ENCODE measurements at places on chromosomes 16 and 17.

DNA sequence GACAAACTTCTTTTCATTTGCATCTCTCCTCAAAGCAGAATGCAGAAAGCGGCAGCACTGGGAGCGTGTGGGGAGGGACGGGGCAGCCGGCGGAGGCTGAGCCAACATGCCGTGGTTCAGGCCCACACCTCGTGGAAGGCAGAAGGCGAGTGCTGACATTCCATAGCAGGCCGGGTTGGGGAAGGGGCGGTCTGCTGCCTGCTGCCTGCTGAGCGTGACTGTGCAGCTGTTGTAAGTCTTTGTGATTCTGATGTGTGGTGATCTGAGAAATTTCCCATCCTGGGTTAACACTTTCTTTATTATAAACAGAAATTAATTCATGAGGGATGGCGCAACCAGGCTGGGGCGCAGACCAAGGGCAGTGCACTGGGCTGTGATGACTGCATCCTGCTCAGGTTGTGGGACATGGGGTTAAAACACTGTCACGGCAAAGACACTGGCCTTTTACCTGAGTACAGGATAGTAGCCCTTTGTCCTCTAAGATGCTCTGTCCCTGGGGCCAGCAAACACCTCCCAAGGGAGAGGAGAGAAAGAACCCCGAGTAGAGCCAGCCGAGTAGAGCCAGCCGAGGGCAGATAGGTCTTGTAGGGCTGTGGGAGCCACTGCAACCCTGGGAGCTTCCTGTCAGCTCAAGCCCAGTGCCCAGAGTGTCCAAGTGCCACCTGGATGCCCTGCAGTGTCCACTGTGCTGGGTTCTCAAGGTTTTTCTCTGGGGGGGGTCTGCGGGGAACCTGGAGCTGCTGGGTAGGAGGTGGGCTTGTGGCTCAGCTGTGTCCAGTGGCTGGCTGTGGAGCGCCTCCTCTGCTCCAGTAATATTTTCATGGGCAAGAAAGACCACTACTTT is 8.8 kb upstream of the DNASE1 start:
- DNase-seq: no peak

DNA sequence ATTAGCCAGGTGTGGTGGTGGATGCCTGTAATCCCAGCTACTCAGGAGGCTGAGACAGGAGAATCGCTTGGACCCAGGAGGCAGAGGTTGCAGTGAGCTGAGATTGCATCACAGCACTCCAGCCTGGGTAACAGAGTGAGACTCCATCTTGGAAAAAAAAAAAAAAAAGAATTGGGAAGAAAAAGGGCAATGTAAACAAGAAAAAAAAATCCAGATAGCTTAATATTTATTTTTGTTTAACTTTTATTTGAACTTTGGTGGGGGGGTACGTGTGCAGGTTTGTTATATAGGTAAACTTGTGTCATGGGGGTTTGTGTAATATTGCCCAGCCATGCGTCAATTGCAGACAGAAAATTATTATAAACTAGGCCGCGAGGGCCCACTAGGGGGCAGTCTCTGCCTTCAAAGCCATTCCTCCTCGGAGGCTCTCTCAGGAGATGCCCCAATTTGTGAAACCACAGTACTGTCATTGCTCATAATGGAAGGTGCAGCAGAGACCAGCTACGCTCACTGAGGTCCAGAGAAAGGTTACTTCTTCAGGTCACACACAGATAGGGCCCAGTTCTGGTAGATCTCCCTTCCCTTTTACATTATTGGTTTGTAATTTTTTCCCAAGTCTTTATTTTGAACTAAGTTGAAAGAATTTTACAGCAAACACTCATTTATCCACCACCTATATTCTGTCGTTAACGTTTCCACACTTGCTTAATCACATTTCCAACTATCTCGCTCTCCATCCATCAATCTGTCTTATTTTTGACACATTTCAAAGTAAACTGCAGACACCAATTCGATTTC is 206.2 kb downstream of the PRKCB start:
- peak; percentile 77 for DNase-seq

DNA sequence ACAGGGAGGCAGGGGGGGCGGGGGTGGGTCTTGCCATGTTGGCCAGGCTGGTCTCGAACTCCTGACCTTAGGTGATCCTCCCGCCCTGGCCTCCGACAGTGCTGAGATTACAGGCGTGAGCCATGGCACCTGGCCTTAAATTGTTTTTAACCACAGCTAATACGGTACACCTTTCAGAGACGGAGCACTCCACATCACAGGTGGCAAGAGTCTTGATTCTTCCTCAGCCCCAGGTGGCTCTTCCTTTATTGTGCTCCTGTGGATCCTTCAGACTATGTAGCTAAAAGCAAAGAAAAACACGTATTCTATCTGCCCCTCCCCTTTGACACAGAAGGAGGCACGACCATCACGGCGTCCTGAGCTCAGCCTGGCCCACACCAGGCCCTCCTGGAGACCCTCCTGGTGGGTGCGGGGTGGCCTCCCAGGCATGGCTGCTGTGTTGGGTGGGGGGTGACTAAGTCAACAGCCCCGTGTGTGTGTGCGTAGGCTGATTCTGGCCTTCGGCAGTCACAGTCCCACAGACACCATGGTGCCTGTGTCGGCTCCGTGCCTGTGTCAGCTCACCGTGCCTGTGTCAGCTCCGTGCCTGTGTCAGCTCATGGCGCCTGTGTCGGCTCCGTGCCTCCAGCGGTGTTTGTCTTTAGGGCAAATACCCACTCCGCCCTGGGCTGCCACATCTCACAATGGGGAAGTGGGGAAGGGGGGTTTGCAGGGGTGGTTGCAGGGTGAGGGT is 10.8 kb upstream of the SECTM1 start:
- DNase-seq: no peak

GRCh38 chr17:28125526-28126378 is 83.3 kb downstream of the NLK start:
- DNase-seq: no peak

DNA sequence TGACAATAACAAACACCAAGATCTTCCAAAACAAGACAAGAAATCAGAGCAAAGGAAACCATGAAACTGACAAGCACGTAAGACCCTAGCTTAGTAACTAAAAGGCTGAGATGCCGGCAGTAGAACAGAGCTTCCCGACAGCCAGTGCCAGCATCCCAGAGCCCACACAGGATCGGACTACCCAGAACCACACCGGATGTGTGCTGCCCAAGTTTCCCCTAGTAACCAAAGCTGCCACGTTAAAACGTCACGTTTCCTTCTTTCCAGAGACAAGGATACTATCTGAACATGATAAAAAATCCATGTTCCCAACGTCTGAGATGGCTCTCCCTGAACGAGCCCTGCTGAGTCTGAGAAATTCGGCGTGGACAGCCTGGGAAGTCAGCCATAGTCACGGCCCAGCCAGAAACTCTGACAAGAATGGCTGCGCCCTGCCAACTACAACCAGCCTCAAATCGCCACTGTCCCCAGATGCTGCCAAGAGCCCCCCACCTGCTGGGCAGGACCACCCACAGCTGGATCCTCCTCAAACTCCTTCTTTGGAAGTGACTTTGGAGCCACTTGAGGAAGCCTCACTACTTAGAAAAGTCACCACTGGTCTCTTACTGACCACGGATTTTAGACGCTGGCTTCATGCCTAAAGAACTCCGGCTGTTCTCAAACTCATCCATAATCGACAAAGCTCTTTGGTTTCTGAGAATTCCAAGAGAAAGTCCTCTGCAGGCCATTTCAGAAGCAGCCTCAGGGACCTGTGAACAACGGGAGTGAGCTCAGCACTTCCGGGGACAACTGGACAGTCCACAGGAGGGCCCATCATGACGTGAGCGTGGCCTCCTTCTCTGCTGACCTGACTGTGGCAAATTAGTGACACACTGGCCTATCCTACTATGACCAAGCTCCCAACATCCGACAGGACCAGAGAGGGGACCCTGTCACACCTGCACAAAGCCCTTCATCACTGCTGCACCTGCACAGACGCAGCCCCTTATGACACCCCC is 16.7 kb downstream of the CCDC57 start:
- no peak for DNase-seq

- no peak for DNase-seq
Measured at GRCh38 chr16:57411362-57411976, 6.9 kb downstream of the CCL17 start.

DNA sequence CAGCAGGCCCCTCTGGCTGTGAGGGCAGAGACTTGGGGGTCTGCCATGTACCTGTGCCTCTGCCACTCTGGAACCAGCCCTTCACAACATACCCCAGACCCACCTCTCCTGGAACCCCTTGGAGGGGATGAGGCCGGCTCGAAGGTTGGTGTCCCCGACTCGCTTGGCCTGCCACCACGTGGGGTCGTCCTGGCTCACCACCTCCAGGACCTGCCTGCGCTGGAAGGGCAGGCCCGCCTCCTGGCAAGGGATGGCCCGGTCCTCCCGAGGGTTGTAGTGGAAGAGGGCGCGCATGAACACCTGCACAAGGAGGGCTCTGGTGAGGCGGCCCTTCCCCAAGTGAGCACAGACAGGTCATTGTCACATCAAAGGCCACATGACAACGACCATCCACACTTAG is 12.2 kb downstream of the MPP3 start:
- DNase-seq: no peak

DNA sequence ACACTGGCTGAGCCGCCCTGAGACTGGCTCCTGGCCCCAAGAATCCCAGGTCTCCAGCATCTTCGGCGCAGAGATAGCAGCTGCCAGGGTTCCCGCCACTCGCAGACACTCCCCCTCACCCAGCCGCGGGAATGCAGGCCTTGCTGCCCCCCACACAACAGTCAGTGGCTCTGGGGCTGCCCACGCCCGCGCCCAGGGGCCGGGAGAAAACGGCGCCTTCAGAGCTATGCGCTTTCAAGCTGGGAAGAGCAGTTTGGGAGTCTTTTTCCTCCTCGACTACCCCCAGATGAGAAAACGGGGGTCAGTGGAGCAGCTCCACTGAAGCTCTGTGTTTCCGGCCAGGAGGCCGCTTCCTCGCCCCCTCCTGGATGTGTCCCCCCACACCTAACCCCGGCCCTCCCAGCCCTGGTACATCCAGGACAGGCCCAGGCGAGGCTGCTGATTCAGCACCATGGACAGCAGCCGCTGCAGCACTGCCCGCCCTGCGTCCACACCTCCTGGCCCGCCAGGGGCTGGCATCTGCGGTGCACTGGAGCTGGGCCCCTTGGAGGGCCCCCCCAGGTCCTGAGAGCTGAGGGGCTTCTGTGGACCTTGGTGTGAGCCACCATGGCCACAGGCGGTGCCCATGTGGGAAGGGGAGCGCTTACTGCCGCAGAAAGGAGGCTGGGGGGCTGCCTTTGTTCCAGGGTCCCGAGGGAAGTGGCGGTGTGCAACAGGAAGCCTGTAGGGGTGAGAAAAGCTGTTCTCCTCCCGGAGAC is 35.7 kb downstream of the CACNA1H start:
- DNase-seq: peak; percentile 23

DNA sequence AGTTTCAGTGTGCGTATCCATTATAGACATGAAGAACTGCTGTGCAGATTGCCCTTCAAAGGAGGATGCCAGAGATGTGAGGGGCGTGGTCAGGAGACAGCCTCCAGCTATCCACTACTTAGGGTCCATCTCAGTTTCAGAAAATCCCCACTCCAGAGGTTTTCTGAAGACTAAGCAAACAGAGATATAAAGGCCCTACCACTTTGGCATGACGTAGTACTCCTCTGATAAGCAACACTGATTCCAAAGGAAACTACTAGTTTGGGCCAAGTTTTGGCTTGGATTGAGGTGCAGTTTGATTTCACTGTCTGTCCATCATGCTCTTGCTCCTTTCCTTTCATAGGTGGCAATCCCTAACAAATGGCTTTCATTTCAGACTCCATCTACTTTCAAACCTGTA is 228.7 kb downstream of the CDH8 start:
- no peak for DNase-seq

DNA sequence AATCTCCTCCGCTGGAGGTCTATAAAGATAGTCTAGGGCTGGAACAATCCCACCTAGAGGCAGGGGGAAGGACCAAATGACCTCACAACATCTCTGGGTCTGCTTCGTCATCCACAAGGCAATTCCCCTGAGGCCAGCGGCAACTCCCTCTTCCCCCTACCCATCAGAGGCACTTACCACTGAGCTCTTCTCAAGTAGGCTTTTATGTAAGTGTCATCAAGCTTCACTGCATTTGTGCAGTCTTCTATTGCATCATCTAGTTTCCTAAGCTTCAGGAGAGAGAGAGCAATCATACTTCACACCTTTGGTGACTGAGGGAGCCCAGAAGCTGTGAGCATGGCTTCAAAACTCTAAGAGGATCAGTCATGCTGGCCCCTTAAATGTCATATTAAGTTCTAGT is 21.0 kb downstream of the CNP start:
- no peak for DNase-seq

GRCh38 chr17:65074778-65075250 is 18.3 kb upstream of the GNA13 start:
- DNase-seq: no peak

DNA sequence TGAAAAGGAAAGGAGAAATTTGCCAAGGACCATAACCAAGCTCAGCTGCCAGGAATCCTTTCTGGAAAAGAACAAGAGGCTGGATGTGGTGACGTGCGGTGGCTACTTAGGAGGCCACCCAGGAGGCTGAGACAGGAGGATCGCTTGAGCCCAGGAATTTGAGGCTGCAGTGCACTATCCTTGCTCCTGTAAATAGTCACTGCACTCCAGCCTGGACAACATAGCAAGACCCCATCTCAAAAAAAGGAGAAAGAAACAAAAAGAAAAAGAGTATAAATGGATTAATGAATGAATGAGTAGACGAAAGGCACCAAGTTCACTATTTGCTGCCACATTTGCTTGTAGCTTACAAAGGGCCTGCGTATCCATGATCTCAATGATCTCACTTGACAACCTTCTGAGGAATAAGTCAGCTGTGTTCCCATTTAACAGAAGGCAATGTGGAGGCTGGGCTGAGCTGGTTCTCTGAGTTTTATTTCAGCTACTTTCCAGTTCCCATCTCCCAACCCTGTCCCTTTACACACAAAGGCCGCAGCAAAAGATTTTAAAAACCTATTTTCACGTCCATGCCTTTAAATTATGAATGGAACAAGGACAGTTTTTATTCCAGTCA is 29.8 kb downstream of the ARSG start:
- DNase-seq: no peak

GRCh38 chr17:80133626-80133970 is 13.3 kb downstream of the EIF4A3 start:
- no peak for DNase-seq

- peak; percentile 90 for DNase-seq
Measured at GRCh38 chr17:44385287-44386181, 3.9 kb downstream of the ITGA2B start.

DNA sequence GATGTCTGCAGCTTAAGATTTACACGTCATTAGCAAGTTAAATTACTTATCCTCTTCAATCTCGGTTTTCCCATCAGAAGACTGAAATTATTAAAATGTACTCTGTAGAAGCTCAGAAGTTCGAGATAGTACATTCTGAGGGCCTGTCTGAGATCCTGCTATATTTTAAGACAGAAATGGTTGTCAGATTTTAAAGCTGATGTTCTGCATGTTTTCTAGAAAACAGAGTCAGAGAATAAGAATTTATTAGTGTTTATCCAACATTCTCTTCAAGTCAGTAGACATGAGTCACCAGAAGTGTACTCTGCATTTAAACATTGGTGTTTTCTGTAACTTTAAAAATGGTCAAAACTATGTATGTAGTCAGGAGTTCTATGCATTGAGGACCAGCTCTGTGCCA is 155.2 kb upstream of the MYOCD start:
- no peak for DNase-seq

Data from stimulated activated CD4-positive, alpha-beta T cell treated with anti-CD3 and anti-CD28 coated beads, Interleukin-4, amount 100 ng/mL, for 48 hours (primary cell).